Effector memory CD8-positive, alpha-beta T cell (primary cell): ENCODE measurements at places on chromosomes 12 and 14.

GRCh38 chr12:4997939-4998338 is 45.7 kb upstream of the KCNA5 start:
- DNase-seq = no peak

- DNase-seq = no peak
Measured at GRCh38 chr12:45718306-45718705, 11.2 kb upstream of the ARID2 start.

DNA sequence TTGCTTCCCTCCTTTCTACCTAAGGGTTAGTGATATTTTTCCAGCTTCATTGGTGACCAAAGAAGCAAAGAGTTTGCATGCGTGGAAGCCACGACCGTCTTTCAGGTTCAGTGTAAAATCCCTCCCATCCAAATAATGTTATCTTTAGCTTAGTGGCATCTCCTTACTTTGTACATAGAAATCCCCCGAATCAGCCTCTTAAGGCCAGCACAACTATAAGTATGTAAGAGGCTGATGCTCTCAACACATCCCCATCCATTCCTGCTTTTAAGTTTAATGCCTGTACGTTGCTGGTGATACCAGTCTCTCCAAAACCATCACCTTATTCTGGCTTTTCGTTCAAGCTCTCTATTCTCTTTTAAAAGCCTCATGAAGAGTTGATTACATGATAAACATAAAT is 14.6 kb downstream of the CDKN1B start:
- no peak for DNase-seq

GRCh38 chr12:6774499-6775062 is 2.3 kb downstream of the LAG3 start:
- DNase-seq = peak; percentile 66

- DNase-seq = no peak
Measured at GRCh38 chr14:99581374-99581773, 22.6 kb downstream of the CCDC85C start.

- DNase-seq = no peak
Measured at GRCh38 chr12:132723764-132724140, 13.1 kb downstream of the PGAM5 start.
